ENCODE measurements at places on chromosomes 12 and 14.

- DNase-seq, result no peak
- H3K4me1 ChIP-seq, result no peaks in the 10 kb centered on the region
- no peaks in the 10 kb centered on the region for H3K36me3 ChIP-seq
- no peaks in the 10 kb centered on the region for H3K27me3 ChIP-seq
- H3K27ac ChIP-seq, result no peak overlapping the region
- no peak overlapping the region for H3K4me3 ChIP-seq
These were observed 94.3 kb downstream of the OTX2 start for GRCh38 chr14:56715938-56716337.

GRCh38 chr14:94124582-94125377 is 4.6 kb downstream of the IFI27L2 start:
- DNase-seq, result no peak
- H3K27me3 ChIP-seq, result no peaks in the 10 kb centered on the region
- no peak overlapping the region for H3K4me3 ChIP-seq
- H3K4me1 ChIP-seq, result peaks cover 11% of the 10 kb centered on the region

GRCh38 chr14:99524091-99524661 is 43.0 kb downstream of the CCNK start:
- peaks cover 23% of the 10 kb centered on the region for H3K4me1 ChIP-seq
- no peak for DNase-seq
- H3K27ac ChIP-seq, result peak overlapping the region; percentile 24

- no peak overlapping the region for H3K4me3 ChIP-seq
- no peaks in the 10 kb centered on the region for H3K27me3 ChIP-seq
- no peak overlapping the region for H3K27ac ChIP-seq
- H3K36me3 ChIP-seq, result no peaks in the 10 kb centered on the region
- H3K4me1 ChIP-seq, result peaks cover 14% of the 10 kb centered on the region
- no peak for DNase-seq
These were observed 41.0 kb upstream of the KCNJ8 start for GRCh38 chr12:21815306-21816062.

DNA sequence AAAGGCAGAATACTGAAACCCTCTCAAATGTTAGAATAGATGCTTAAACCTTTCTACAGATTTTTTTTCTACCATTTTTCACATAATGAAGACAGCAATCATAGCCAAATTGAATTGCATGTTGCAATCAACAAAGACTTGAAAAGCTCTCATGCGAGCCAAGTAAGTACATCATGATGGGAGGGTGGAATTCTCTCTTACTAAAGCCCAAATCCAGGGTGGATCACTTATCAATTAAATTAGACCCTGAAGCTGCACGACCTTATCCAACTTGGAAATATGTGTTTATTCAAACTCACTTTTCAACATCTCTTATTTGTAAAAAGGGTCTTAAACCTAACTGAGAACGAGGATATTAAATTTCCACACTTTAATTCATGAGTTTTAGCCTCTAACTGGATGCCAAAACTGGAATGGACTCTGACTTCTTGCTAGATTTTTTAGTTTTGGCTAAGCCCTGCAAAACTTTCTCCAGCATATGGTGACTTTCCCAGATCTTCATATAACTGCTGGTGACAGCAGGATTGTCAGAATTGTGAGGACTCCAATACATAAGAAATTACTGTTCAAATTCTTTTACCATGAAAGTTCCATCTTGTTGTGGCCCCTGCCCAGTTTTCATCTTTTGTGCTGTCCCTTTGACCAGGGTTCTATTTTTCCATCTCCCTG is 53.6 kb downstream of the HECTD4 start:
- H3K27me3 ChIP-seq, result no peaks in the 10 kb centered on the region
- no peaks in the 10 kb centered on the region for H3K36me3 ChIP-seq
- peaks cover 19% of the 10 kb centered on the region for H3K4me1 ChIP-seq
- no peak overlapping the region for H3K27ac ChIP-seq
- no peak overlapping the region for H3K4me3 ChIP-seq
- no peak for DNase-seq

- H3K27me3 ChIP-seq, result no peaks in the 10 kb centered on the region
- DNase-seq, result no peak
- H3K36me3 ChIP-seq, result no peaks in the 10 kb centered on the region
- H3K4me3 ChIP-seq, result peak within 1 kb of the TSS; percentile 22
These were observed at the start of gene ALX1 for GRCh38 chr12:85280165-85280983. TSS of gene ALX1 (plus strand) at chr12:85280220. CDS start at chr12:85280262, 42 bp downstream.
